ENCODE measurements at places on chromosomes 2 and 18.

- no peak for DNase-seq
These were observed 4.7 kb upstream of the DNAJB2 start for GRCh38 chr2:219274361-219274921.

GRCh38 chr18:63098018-63098981 lies 221.3 kb downstream of the BCL2 start:
- peak; percentile 73 for DNase-seq

DNA sequence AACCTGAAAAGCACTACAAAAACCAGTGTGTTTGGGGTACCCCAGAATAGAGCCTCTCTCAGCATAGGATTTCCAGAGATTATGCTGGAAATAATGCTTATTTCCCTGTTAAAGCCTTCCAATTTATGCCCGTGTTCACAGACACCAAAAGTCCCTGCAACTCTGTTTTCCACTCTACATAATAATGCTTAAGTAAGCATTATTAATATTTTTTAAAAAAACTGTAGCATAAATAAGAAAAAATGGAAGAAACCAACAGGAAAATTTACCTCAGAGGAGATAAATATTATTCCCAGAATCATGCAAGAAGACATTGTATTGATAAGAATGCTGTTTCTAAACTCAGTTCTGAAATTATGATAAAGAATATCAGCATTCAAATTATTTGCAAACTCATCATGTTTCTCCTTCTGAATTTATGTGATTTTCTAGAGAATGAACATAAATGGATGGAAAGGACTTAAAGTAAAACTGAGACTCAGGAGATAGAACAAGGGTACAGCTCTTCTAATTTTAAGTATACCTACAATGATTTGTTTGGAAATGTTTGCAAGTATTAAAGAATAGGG lies 241.7 kb downstream of the LRP1B start:
- DNase-seq: no peak

GRCh38 chr18:76546088-76546435 lies 51.0 kb upstream of the ZNF516 start:
- DNase-seq: no peak

DNA sequence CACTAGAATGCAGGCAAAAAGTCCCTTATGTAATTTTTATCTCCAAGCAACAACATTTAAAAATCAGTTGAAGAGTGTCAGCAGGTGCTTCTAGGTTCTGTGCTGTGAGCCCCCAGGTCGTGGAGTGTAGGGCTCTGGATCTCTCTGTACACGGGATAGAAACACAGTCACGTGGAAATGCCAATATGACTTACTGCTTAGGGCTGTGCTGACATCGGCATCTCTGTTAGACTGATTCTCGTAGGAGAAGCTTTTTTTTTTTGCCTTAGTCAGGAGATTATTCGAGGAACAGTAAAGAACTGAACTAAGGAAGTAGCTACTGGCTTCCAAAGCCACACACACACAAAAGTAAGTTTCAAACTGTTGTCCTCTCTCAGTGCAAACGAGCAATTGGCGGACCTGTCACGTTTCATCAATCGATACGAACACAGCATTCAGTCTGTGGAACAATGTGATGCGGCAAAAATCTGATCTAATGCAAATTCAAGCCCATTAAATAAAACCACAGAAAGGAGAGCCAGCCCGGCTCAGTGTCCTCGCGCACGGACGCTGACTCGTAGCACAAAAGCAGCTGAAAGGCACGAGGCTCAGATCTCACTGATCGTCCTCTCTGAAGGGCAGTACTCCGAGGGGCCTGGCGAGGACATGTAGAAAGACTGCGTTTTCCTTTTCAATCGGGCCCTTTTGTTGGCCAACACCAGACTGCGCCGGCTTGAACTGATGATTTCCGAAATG lies 41.5 kb downstream of the PRELID3A start:
- DNase-seq: no peak

DNA sequence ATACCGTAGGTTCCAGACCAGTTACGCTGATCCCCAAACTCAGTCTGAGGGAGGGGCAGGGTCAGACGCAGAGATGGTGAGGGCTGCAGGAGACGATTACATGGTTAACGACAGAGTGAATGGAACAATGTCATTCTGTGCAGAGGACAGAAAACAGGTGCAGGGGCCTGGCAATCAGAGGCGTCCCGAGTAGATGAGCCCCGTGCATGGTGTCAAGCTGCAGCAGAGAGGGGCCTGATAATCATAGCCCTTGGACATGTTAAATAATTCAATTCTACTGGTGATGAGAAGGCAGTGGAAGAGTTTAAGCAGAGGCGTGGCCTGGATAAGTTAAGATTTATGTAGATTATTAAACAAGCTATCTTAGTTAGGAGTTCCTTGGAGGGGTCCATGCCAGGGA lies 178.6 kb downstream of the MYT1L start:
- DNase-seq: no peak

DNA sequence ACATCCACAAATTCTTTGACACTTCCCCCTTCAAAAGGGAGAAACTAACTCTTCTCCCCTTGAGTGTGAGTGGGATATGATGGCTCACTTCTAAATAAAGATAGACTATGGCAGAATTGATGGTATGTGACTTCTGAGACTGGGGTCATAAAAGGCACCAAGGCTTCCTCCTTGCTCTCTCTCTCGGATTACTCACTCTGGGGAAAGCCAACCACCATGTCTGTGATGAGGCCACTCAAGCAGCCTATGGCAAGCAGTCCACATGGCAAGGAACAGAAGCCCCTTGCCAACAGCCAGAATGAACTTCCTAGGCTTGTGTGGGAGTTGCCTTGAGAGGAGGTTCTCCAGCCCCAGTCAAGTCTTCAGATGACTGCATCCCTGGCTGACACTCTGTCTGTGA lies 43.6 kb downstream of the KIAA2012 start:
- DNase-seq: no peak

DNA sequence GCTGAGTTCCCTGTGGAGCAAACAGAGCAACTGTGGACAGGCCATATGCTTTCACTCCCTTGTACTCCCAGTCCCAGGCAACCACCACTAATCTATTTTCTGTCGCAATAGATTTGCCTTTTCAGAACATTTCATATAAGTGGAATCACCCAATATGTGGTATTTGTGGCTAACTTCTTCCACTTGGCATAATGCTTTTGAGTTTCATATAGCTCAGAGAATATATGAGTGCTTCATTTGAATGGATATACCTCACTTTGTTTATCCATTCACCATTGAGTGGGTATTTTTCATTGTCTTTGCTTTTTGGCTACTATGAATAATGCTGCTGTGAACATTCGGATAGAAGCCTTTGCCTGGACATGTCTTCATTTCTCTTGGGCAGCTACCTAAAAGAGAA lies 151.9 kb downstream of the CERS6 start:
- peak; percentile 23 for DNase-seq

- no peak for DNase-seq
These were observed 138.7 kb downstream of the PRKCE start for GRCh38 chr2:45789961-45790723.

- no peak for DNase-seq
These were observed 598 bp upstream of the SNRNP200 start for GRCh38 chr2:96305979-96306308.

All from Kasumi-1 (cell line).